ENCODE measurements at places on chromosomes 3 and 15. TPM values are rescaled to one million over a fixed set of nuclear protein-coding genes. Genes with fewer than 3 reads are reported as not detected.

The HAPLN3 gene
- 9.9 TPM for total RNA-seq

The LSAMP gene
- 4.8 TPM for total RNA-seq

The DTWD1 gene
- 10.6 TPM for total RNA-seq

The TMCO5A gene
- total RNA-seq, result not detected

The TMPRSS7 gene
- not detected for total RNA-seq

The ATOSA gene
- 13.9 TPM for total RNA-seq

DNA sequence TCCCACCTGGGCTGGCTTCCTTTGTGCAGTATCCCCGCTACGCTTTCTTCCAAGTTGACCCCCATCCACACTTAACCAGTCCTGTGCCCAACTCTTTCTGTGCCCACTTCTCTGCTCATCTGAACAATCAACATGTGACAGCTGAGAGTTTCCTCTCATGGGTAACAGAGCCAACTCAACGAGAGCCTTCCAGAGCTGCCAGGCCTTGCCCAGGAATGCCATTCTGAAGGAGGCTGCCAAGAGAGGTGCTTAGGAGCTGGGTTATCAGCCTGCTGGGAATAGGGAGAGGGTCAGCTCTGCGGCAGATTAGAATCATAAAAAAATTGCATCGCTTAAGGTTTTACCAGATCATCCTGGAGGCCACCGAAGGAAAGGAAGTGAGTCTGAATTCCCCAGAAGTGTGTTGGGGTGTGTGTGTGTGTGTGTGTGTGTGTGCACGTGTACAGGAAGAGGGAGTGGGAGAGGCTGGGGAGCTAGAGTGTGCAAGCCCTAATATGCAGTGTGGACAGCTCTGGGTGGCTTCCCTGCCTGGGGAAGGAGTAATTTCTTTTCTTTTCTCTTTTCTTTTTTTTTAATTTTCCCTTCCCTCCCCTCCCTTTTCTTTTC, 66.7 kb downstream of the ITGA11 start:
- no peaks in the 10 kb centered on the region for H3K27me3 ChIP-seq
- no peak overlapping the region for H3K27ac ChIP-seq
- H3K4me1 ChIP-seq, result peaks cover 8% of the 10 kb centered on the region
- no peaks in the 10 kb centered on the region for H3K36me3 ChIP-seq
- DNase-seq, result no peak

GRCh38 chr15:59439576-59439975, 1.6 kb downstream of the FAM81A start:
- no peak for DNase-seq
- no peak overlapping the region for H3K27ac ChIP-seq
- H3K36me3 ChIP-seq, result no peaks in the 10 kb centered on the region
- H3K27me3 ChIP-seq, result peaks cover 57% of the 10 kb centered on the region
- H3K4me3 ChIP-seq, result no peak overlapping the region

GRCh38 chr3:126442856-126443242, 32.8 kb downstream of the ZXDC start:
- H3K27ac ChIP-seq, result no peak overlapping the region
- no peaks in the 10 kb centered on the region for H3K27me3 ChIP-seq
- peaks cover 18% of the 10 kb centered on the region for H3K36me3 ChIP-seq
- DNase-seq, result no peak
- no peaks in the 10 kb centered on the region for H3K4me1 ChIP-seq

GRCh38 chr3:65503776-65504175, 534.9 kb downstream of the MAGI1 start:
- no peaks in the 10 kb centered on the region for H3K27me3 ChIP-seq
- no peak for DNase-seq
- no peaks in the 10 kb centered on the region for H3K36me3 ChIP-seq
- peaks cover 7% of the 10 kb centered on the region for H3K4me1 ChIP-seq
- H3K4me3 ChIP-seq, result no peak overlapping the region

GRCh38 chr3:112763258-112763657, 83.4 kb downstream of the CD200R1L start:
- H3K36me3 ChIP-seq, result no peaks in the 10 kb centered on the region
- no peak overlapping the region for H3K4me3 ChIP-seq
- H3K27me3 ChIP-seq, result no peaks in the 10 kb centered on the region
- no peak overlapping the region for H3K27ac ChIP-seq
- H3K4me1 ChIP-seq, result no peaks in the 10 kb centered on the region
- no peak for DNase-seq

DNA sequence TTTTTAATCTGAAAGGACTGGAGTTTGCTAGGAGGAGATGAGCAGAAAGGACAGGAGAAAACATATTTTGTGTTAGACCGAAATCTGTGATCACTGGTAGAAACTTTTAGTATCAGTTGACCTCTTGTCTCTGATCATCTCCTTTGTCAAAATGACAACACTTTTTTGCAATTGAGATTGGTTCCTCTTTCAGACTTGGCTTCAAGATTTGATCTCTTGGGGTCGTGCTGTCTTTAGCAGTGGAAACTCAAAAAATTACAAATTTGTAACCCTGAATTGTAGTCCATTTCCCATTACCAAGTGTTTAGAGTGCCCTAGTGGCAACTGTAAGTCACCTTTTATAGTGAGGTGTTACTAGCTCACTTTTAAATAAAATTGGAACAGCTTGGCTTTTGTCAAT, 107.4 kb downstream of the KLHL25 start:
- no peaks in the 10 kb centered on the region for H3K27me3 ChIP-seq
- H3K36me3 ChIP-seq, result peaks cover 27% of the 10 kb centered on the region
- DNase-seq, result no peak
- peaks cover 33% of the 10 kb centered on the region for H3K4me1 ChIP-seq

DNA sequence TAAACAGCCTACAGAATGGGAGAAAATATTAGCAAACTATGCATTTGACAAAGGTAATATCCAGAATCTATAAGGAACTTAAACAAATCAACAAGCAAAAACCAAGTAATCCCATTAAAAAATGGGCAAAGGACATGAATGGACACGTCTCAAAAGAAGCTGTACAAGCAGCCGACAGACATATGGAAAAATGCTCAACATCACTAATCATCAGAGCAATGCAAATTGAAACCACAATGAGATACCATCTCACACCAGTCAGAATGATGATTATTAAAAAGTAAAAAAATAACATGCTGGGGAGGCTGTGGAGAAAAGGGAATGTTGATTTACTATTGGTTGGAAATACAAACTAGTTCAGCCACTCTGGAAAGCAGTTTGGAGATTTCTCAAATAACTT, 30.7 kb upstream of the PPM1L start:
- DNase-seq, result no peak
- H3K27me3 ChIP-seq, result no peaks in the 10 kb centered on the region
- H3K27ac ChIP-seq, result no peak overlapping the region
- no peak overlapping the region for H3K4me3 ChIP-seq

DNA sequence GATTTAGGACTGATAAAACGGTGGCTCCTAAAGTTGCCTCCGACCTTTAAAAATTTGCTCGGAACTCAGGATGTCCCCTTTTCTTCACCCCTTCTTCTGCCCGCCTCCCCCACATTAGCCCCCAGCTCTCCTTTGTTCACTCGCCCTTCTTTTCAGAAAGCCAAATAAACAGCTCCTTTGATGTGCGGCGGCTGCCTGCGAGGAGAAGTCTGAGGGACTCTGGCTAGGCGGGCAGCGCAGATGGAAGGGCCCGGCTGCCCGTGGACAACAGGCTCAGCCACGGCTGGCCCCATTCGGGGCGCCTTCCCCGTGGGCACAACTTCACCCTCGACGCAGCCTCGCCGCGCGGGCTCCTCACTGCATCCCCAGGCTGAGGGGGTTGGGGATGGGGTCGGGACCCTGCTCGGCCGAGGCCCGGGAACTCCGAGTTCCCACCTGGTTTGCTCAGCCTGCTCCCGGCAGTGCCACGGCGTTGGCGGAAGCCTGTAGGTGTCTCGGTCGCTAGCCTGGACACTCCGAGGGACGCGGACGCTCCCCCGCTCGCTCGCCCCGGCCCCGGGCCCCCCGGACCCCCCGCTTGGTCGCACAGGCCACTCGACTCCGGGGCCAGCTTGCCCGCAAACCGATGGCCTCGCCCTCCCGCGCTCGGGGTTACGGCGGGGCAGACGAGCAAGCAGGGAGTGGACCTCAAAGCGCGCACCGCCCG, 897 bp upstream of the TLE3 start:
- peaks cover 26% of the 10 kb centered on the region for H3K4me1 ChIP-seq
- peak overlapping the region; percentile 88 for H3K27ac ChIP-seq
- H3K4me3 ChIP-seq, result peak overlapping the region; percentile 42
- no peaks in the 10 kb centered on the region for H3K36me3 ChIP-seq
- H3K27me3 ChIP-seq, result peaks cover 6% of the 10 kb centered on the region

DNA sequence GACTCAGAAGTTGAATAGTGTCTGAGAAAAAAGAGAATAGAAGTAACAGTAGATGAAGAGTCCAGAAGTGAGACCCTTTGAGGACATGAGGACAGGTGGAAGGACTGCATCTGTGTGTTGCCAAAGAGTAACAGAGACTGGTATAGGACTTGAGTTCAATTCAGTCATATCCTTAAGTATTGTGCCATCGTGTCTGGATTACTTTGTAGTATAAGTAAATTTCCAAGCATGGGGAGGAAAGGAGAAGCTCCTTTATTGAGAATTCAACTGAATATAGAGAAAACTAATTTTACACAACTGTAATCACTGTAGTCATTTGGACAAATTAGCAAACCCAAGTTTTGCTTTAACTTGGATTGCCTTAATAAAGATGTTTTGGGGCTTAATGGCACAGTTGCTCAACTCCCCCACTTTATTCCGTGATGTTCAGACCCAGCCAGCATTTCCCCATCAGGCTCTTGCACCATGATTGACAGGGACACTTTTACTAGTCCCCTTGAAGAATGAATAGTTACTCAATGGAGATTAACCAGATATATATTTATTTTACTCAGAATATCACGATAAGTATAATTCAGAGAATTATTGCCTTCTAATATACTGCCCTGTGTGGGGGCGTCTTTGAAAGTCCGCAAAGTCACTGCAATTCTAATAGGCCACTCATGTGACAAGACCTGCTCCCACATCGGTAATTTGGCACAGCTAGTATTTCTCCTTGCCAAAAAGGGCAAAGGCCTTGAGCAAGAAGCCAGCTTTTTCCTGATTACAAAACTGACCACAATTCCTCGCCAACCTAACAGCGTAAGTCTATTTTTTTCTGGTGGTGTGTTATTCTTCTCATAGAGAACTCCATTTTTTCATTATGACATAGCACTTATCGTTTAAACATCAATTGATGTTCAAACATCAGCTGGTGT, 61.3 kb downstream of the PPARG start:
- peak; percentile 94 for DNase-seq
- peaks cover 17% of the 10 kb centered on the region for H3K27me3 ChIP-seq
- H3K36me3 ChIP-seq, result no peaks in the 10 kb centered on the region
- H3K27ac ChIP-seq, result no peak overlapping the region
- H3K4me1 ChIP-seq, result no peaks in the 10 kb centered on the region

- peaks cover 23% of the 10 kb centered on the region for H3K4me1 ChIP-seq
- no peaks in the 10 kb centered on the region for H3K27me3 ChIP-seq
- peak overlapping the region; percentile 80 for H3K27ac ChIP-seq
- H3K36me3 ChIP-seq, result peaks cover 12% of the 10 kb centered on the region
Observed at GRCh38 chr3:119524931-119525662, 26.8 kb downstream of the TIMMDC1 start.

DNA sequence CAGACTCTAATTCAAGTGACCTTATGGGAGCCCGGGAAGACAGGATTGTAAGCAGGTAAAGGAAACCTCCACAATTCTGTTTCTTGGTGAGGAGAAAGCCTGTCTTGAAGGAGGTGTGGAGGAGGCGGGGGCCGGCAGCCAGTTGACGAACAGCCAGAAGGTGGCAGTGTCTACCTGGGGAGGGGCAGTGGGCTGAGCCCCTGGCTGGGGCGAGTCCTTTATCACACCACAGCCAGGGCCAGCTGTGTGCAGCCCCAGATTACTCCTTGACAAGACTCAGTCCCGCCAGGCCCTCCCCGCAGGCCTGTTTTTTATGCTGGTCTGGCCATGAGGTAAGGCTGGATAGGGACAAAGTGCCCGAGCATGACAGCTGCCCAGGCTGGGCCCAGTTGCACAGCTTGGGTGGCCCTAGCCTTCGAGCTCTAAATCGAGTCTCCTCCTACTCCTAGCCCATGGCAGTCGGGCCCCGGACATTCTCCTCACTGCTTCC, 40.9 kb upstream of the IDH2 start:
- peak overlapping the region; percentile 67 for H3K27ac ChIP-seq
- H3K4me1 ChIP-seq, result peaks cover 17% of the 10 kb centered on the region
- no peaks in the 10 kb centered on the region for H3K36me3 ChIP-seq
- H3K27me3 ChIP-seq, result no peaks in the 10 kb centered on the region
- H3K4me3 ChIP-seq, result no peak overlapping the region

- H3K36me3 ChIP-seq, result peaks cover 21% of the 10 kb centered on the region
- H3K4me3 ChIP-seq, result peak overlapping the region; percentile 86
- peak; percentile 19 for DNase-seq
Observed at GRCh38 chr3:128052595-128053351, 536 bp downstream of the SEC61A1 start.

DNA sequence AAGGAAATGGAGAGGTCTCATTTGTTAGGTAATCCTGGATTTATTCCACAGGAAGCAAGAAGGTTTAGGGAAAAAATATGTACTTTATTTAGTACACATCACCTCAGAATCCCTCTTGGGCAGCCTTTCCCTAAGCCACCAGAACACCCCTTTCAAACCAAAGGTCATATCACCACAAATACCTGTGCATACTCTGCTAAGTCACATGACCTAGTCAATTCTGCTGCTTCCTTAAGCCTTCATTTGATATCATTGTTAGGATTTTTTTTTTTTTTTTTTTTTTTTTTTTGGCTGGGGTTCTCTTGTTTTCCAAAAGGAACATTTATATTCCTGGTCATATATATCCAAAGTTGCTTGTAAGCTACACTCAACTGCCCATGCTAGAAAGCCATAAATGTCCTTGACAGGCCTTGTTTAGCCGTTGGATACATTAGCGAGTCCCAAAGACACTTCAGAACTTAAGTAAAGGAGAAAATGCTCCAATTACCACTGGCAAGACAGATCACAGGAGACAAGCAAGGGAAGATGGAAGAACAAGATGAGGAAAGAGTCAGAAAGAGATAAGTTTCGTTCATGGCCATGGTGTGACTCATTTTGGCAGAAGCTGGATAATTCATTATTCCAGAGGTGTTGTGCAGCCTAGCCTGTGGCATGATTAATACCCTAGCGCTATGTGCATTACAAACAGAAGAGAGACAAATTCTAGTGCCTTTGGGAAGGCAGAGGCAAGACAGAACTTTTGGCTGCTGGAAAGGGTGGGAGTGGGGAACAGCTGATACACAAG, 155.6 kb upstream of the SLC2A2 start:
- H3K27me3 ChIP-seq, result no peaks in the 10 kb centered on the region
- no peak overlapping the region for H3K27ac ChIP-seq
- peaks cover 11% of the 10 kb centered on the region for H3K4me1 ChIP-seq

- peak; percentile 10 for DNase-seq
- peaks cover 6% of the 10 kb centered on the region for H3K4me1 ChIP-seq
- H3K36me3 ChIP-seq, result peaks cover 25% of the 10 kb centered on the region
Observed at GRCh38 chr15:43749690-43750345, 3.6 kb downstream of the PDIA3 start.

DNA sequence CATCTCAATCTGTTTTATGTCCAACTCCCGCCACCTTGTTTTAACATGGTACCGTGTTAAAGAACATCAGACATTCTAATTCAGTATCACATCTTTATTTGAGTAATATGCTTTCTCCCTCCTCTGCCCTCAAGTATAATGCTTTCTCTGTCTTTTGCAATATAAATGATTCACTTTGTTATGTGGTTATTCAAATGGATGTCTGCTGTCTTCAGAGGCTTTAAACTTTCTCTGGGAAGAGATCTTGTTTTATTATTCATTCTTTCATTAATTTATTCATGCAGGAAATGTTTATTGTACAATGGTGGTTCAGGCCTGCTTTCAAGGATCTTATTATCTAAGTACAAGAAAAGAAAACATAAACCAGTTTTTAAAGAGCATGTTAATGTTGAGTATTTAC, 57.1 kb downstream of the RAP2B start:
- no peaks in the 10 kb centered on the region for H3K4me1 ChIP-seq
- no peak overlapping the region for H3K4me3 ChIP-seq
- H3K36me3 ChIP-seq, result no peaks in the 10 kb centered on the region
- DNase-seq, result peak; percentile 27
- H3K27me3 ChIP-seq, result no peaks in the 10 kb centered on the region

GRCh38 chr15:71106802-71107500, 8.3 kb upstream of the THSD4 start:
- H3K36me3 ChIP-seq, result no peaks in the 10 kb centered on the region
- no peak overlapping the region for H3K27ac ChIP-seq
- H3K27me3 ChIP-seq, result no peaks in the 10 kb centered on the region
- DNase-seq, result no peak
- peaks cover 12% of the 10 kb centered on the region for H3K4me1 ChIP-seq

All from cardiac muscle cell (in vitro differentiated cells and primary cell).